Large intestine (tissue), 12 donors: ENCODE measurements at places on chromosomes 2 and 18.

- DNase-seq: no peak
These were observed 187.3 kb upstream of the TNP1 start for GRCh38 chr2:217047209-217047608.

DNA sequence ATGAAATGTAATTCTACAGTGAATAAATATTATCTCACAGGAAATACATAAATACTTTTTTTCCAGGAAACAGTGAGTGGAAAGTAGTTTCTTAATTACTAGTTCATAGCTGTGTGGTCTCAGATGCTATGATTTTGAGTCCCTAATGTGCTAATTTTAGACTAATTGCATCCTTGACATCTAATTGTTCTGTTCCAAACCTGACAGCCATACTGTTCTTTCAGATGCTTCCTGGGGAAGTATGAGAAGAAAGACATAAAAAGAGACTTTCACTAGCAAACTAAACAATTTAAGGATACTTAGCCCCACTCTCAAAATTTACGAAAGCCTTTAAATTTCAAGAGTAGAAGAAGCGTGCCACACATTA is 350.9 kb upstream of the CDH20 start:
- DNase-seq: no peak

GRCh38 chr2:218983263-218983933 is 1.6 kb downstream of the FEV start:
- DNase-seq: no peak

DNA sequence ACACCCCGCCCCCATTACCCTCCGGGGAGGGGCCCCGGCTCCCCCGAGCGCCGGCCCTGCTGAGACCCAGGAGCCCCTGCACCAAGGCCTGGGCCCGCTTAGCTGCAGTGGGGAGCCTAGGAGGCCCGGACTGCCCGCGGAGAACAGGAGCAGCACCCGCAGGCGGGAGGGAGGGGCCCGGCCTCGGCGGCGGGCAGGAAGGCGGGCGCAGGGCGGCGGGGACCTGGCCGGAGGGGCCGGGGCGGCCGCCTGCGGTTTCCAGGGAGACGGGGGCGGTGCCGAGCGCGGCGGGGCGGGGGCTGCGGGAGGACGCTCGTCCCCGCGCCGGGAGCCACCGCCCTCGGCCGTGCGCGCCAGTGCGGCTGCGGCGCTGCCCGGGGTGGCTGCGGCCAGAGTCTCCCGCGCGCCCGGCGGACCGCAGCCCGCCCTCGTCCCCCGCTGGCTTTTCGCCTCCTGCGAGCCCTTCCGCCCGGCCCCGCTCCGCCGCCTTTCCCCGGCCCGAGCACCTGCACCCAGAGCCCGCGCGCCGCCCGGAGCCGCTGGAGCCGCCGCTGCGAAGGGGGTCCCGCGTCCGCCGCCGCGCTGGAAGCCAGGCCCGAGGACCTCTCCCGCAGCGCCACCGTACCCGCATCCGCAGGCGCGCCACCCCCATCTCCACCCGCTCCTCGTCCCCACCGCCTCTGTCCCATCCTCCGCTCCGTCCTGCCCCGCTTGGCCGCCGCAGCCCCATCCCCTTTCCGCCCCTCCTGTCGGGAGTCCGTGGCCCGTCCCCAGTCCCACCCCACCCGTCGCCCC is 17.2 kb downstream of the GPC1 start:
- DNase-seq: no peak

GRCh38 chr18:51563396-51563795 is 365.9 kb upstream of the MEX3C start:
- DNase-seq: no peak

DNA sequence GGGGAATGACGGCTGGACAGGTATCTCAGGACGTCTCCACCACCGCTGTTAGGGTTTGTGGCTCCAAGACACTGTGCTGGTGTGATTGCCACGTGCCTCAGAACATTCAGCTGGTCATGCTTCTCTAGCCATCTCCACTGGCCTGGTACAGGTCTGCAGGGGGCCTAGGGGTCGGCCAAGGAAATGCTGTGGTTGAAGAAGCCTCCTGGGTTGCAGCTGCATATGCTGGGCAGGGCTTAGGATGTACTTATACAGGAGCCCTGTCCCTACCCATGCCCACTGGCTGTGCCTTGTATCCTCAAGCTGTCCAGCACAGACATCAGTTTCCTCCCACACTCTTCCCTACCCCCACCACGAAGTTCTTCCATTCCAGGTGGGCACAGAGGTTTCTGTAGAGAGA is 64.1 kb downstream of the NPPC start:
- no peak for DNase-seq
